Aorta (tissue), 5 donors: ENCODE measurements at places on chromosomes 7 and 10. TPM values are rescaled to one million over a fixed set of nuclear protein-coding genes. Genes with fewer than 3 reads are reported as not detected.

Gene TRIM50
- total RNA-seq: not detected

DNA sequence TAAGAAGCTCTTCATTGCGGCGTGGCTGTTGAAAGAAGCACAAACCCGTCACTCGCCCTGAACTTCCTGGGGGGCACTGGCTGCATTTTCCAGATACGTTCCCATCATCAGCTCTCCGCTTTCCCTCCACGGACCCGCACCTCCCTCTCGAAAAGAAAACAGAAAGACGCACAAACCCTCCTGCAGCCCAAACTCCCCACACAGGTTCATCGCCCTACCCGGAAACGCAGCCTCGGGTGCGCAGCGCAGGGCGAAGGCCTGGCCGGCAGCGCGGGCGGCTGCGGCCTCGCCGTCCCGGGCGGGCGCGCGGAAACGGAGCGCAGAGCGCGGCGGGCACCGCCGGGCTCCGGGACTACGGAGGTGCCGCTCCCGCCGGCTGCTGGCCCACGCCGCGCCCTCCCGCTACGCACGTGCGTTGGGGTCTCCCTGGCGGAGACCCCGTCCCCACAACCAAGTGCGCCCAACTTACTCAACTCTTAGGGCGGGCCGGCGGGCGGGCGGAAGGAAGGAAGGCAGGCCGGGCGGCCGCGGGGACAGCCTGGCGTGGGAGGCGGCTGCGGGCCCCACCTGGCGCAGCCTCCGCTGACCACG lies 822 bp downstream of the ZNF800 start:
- DNase-seq: no peak

DNA sequence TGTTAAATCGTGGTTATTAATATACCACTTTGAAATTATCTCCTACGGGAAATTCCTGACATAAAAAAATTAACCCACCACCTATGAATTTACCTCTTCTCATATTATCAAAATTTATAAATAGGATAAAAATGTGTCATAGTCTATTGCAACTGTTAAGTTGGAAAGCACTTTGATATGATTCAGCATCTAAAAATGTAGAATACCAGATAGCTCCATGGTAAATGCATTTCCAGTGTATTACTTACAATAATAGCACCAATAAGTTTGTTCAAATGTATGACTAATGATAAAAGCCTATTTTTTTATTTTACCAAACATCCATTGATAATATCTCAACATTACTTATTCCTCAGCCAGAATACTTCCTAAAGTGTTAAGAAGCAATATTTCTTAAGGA lies 13.6 kb upstream of the KCND2 start:
- DNase-seq: no peak

GRCh38 chr7:64802699-64803098 lies 8.5 kb downstream of the ZNF138 start:
- no peak for DNase-seq

Gene MYL10
- total RNA-seq: not detected

DNA sequence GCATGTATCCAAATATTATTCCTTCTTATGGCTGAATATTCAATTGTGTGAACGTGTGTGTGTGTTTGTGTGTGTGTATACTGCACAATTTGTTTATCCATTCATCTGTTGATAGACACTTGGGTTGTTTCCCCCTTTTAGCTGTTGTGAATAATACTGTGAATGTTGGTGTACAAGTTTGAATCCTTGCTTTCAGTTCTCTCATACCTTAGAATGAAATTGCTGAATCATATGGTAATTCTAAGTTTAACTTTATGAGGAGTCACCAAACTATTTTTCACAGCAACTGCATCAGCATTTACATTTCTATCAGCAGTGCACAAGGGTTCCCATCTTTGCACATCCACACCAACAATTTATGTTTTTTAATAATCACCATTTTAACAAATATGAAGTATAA lies 86.9 kb upstream of the GATAD1 start:
- no peak for DNase-seq

Gene ITIH5
- total RNA-seq: 45.0 TPM

DNA sequence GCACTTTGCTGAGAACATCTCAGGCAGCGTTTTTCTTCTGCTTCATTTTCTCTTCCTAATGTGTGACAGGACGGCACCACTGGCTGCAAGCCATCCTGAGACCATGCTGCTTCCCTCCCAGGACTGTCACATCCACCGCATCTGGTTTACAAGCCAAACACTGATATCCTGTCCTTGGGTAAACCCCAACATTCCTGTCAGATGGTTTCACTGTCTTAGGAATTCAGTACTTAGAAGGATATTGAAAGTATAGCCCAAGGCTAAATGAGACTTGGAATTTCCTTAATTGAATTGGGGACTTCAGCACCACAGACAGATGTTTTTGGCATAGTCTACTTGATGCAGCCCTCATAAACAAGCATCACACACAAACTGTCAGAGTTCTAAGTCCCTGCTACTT lies 74.2 kb upstream of the PLXNA4 start:
- no peak for DNase-seq

DNA sequence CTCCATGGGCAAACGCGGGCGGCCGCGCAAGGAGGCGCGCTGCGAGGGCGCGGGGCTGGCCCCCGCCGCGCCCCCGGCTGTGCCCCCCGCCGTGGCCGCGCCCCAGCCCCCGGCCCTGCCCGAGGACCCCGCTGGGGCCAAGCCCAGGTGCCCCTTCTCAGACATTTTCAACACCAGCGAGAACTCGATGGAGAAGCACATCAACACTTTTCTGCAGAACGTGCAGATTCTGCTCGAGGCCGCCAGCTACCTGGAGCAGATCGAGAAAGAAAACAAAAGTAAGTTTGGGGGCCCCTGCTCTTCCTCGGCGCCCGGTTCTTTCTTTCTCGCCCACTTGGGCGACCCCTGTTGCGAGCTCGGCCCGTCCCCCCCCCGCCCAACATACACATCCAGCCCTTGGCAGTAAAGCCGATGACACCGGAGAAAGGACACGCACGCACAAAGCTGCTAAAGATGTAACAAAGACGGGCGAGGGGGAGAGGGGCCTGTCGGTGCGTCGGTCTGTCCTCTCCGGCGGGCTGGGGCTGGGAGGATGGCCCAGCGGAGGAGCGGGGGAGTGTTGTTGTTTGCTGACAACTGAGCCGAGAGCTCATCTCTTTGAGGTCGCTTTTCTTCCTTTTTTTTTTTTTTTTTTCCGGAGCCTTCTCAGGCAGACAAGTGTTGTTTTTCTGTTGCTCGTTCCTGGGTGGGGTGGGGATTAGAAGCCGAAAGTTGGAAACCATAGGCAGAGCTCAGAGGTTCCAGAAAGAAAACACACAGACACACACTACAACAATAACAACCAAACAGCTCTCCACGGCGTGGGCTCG lies 604 bp downstream of the MXI1 start:
- DNase-seq: peak; percentile 66

DNA sequence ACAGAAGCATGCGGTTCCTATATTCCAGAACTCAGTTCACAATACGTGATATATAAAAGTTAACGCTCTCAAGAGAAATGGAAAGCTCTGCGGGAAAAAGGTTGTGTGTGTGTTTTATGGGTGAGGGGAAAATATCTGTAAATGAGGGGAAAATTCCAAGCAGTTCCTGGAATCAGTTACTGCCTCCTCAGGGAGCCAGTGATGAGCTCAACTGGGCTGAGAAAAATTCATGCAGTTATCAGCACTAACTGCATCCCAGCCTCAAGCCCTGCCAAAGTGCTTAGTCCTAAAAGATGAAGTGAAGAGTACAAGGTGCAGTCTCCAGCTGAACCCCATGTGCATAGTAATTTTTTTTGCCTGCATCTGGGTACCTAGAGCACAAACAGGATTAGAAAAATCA lies 191.9 kb downstream of the CDK14 start:
- DNase-seq: peak; percentile 33
